ENCODE measurements at places on chromosomes 7 and 10.

DNA sequence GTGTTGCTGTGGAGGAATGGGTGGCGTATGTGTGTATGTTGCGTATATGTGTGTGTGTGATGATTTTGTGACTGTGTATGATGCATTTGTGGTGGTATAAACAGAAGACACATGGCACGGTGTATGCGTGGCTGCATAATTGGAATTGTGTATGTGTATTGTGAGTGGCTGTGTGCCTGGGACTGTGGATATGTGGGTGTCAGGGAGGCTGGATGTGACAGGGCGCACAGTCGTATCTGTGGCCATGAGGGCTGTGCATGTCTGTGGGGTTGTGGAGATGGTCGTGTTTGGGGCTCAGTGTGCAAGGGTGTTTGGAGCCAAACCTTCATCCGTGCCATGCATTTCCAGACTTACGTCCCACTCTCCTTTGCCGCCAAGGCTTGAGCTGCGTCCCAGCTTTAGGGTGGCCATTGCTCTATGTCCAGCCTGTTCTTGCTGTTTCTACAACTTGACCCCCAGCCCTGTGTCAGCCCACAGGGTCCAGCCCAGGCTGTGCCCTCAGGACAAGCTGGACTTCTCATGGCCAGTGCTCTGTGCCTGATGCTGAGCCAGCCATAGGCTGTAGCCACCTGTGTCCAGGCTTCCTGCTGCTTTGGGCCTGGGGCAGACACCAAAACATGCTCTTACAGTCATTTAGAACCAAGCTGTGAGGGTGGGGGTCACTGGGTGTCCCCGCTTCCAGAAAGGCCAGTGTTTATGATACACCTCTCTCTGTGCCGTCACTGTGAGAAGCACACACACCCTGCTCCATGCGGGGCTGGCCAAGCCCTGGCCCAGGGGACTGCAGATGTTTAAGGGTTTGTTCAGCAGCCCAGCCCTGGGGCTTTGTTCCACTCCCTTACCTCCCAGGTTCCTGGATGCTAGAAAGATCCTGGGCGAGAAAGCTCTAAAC, 127.6 kb downstream of the NEURL1 start:
- no peak for DNase-seq

- no peak for DNase-seq
These were observed 65.3 kb downstream of the GFRA1 start for GRCh38 chr10:116207690-116208089.

DNA sequence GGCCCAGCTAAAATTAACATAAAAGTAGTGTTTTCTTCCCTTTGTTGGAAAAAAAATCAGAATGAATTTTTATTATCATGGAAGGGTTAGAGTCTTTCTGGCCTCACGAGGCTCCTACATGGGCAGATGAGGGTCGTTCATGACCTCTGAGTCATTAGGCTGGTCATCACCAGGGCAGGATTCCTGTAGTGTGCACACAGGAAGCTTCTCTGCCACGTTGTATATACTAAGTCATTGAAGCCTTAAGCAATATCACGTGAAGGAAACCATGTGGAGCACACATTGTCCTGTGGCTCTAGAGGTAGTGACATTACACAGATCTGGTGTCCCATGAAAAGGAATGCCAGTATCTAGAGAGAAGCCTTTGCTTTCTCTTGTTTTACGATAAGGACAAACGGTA, 84.7 kb upstream of the C1QL3 start:
- no peak for DNase-seq

DNA sequence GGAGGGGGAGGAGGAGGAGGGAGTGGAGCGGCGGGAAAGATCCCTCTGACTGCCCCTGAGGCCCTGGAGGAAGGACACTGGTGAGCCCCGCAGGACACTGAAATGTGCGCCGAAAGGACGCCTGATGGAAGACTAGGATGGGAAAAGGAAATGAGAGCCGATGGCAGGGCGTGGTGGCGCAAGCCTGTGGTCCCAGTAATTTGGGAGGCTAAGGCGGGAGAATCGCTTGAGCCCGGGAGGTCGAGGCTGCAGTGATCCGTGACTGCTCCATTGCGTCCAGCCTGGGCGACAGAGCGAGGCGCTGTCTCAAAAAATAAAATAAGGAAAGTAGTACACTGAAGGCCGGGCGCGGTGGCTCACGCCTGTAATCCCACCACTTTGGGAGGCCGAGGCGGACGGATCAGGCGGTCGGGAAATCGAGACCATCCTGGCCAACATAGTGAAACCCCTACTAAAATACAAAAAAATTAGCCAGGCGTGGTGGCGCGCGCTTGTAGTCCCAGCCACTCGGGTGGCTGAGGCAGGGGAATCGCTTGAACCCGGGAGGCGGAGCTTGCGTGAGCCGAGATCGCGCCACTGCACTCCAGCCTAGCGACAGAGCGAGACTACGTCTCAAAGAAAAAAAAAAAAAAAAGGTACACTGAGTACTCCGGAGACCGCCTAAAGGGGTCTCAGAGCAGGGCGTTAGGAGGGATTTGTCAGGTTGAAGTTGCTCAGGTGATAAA, 561 bp upstream of the HNRNPF start:
- DNase-seq = peak; percentile 36

DNA sequence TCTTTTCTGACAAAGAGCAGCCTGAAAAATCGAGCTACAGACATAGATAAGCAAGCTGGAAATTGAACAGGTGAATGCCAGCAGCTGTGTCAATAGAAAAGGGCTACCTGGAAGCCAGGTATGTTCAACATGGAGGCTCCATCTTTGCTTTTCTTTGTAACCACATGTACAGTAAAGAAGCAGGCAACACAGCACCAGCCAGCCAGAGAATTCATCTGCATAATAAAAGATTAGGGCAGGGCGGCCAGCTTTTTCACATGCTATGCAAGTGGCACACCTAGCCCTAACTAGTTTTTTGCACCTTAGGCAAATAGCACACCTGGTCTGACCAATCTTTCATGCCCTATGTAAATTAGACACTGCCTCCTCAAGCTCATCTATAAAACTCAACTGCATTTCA, 25.7 kb downstream of the COG5 start:
- DNase-seq = no peak

DNA sequence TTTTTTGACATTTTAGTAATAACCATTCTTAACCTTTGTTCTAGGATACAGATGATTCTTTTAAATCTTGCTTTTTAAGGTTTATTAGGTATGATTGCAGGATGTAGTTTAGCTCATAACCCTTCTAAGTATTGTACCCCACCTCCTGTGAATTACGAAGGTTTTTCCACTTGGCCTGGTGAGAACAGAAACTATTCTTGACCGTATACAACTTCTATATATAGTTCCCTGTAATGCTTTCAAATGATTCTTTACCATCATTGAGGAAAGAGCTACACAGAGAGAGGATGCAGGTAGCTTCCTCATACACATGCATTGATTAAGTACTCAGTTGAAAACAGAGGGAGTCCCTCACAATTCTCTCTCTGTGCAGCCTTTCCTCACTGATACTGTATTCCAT, 86.3 kb downstream of the PALS2 start:
- DNase-seq = no peak

DNA sequence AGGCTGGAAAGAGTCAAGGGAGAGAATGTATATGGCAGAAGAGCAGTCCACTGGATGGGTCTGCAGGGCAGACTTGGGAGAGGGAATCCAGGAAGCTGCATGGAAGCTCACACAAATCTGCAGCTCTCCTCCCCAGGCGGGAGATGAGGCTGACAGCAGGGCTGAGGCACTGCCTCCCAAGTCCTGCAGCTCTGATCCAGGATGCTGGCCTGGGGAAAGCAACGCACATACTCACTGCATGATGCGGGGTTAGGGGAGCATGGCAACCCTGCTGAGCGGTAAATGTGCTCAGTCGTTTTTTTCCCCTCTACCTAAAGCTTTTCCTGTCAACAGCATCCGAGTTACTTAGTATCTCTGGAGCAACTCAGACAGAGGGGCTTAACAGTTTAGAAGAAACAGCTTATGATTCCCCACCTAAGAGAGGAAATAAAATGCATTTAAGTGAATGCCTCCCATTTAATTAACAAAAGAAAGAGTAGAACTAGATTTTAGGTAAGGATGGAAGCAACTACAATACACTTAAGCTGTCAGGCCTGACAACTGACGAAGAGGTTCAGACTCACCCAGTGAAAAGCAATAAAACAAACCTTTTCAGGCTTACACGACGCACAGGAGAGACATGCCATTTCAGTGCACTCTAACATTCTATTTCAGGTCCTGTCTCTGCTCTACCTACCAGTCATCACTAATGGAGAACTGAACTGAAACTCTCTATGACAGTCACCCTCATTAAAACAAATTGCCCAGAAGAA, 37.0 kb downstream of the CHCHD3 start:
- DNase-seq = no peak

DNA sequence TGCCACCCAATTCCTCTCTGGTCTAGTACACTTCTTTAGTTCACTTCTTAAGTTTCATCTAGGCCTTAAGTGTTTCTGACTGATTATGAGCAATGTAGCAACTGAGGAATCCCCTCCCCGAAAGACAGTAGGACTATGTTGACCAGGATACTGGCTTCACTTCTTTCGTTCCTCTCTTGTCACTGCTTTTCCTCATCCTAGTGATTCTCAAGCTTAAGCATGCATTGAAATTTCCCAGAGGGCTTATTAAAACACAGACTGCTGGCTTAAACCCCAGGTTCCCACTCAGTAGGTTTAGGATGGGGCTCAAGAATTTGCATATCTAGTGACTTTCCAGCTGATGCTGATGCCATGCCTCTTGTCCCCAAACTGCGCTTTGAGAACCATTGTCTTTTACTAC, 164.6 kb upstream of the WNT16 start:
- no peak for DNase-seq

Measured in AML-193 (cell line).